ENCODE measurements at places on chromosomes 5 and 9.

DNA sequence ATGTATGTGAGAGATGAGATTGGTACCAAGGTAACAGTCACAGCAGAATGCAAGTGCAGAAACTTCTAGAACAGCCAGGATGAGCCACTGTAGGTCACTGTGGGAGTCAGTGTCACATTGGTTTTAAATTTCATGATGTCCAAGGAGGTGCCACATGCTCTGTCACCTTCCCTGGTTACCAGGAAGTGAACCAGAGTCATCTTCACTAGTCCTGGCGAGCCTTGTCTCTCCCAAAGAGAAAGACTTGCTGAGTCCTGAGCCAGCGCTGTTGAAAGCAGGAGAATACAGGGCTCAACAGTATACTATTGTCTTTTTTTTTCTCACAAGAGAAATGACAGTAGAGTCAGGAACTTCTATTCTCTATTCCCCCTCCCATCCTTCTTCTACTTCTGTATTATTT is 615.5 kb downstream of the RAB3C start:
- no peak for DNase-seq

DNA sequence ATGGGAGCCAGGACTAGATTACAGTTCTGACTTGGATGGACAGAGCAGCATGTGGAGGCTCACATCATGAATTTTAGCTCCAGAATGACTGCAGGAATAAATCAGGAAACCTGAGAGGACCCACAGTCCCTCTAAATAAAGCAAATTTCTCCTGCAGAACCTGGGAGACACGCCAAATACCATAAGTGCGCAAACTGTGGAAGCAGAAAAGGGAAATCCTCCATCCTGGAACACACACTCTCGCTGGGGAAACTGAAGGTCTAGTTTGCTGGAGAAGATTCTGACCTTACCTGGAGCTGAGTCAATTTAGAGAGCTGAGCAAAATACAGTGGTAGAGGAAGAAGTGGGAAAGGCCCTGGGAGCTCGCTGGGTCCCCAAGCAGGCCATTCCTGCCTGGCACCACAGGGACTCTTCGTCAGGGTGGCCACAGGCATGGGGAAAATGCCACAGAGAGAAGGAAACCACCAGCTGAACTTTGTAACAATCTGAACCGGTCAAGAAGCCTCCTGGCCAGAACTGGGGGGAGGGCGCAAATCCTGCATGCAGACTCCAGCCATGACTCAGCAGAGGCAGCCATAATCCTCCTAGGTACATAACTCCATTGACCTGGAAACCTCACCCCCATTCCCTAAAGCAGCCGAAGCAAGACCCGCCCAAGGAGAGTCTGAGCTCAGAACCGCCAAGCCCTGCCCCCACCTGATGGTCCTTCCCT is 390.9 kb downstream of the LRRC70 start:
- DNase-seq, result peak; percentile 7

DNA sequence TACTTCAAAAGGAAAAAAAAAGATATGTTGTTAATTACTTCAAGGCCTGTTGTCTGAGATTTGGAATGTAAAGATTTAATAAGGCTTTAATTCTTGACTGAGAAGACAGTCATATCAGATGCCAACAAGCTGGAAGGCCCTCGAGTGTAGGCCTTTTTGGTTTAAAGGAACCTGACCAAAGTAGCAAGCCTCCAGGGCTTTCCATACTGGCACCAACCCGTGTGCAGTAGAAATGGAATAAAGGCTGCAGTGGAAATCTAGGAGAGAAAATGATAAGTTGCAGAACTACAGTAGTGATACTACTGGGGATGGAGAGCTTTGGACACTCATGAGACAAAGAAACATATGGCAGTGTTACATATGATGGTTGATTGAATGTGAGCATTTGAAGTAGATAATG is 358.0 kb downstream of the TAF11L14 start:
- no peak for DNase-seq

GRCh38 chr9:120137186-120137840 is 442.7 kb downstream of the CDK5RAP2 start:
- no peak for DNase-seq

- no peak for DNase-seq
These were observed 140.9 kb downstream of the AOPEP start for GRCh38 chr9:94867281-94867841.

GRCh38 chr9:104279535-104280177 is 185.5 kb downstream of the SMC2 start:
- no peak for DNase-seq

- DNase-seq, result peak; percentile 74
These were observed 6.7 kb upstream of the MTMR12 start for GRCh38 chr5:32319392-32319791.

DNA sequence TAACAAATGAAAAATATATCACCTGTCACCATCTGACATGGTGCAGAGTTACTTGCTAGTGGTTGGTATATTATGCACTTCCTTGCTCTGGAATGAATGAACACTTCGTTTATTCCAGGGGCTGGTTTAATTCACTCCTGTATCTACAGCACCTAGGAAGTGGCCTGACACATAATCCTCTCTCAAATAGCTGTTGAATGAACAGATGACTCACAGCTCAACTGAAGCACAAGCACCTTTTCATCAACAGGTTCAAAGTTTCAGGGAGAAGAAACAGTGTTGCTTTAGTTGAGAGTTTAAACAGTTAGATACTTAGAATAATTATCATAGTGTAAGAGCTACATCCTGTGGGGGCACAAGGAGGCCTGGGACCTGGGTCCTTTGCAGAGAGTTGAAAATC is 135.0 kb upstream of the DAP start:
- no peak for DNase-seq

- no peak for DNase-seq
These were observed 209.8 kb downstream of the MCTP1 start for GRCh38 chr5:95075111-95075510.

- DNase-seq, result no peak
These were observed 189.8 kb upstream of the DAPK1 start for GRCh38 chr9:87307848-87308247.

DNA sequence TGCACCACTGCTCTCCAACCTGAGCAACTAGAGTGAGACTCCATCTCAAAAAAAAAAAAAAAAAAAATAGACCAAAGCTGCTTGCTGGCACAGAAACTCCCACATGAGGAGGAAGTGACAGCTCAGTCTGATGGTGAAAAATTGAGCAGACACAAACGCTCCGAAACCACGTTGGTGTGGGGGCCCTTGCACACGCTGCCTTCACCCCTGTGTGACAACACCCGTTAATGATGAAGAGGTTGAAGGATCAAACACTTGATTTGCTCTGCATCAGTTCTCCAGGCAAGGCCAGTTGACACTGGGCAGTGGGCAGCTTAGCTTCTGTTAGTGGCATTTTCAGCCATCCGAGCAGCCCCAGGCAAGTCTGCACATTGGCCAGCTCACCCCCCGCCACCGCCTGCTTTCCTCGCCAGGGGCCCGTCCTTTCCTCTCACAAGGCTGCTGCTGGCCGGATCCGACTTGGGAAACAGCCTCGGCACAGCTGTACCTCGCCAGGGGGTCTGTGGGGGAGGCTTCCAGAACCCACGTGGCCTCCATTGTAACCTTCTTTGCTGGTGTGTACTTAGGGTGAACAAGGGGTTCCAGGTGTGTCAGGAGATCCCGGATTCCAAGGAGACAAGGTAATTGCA is 79.8 kb downstream of the COL27A1 start:
- DNase-seq, result no peak

GRCh38 chr5:102107865-102108264 is 188.2 kb downstream of the SLCO4C1 start:
- no peak for DNase-seq

DNA sequence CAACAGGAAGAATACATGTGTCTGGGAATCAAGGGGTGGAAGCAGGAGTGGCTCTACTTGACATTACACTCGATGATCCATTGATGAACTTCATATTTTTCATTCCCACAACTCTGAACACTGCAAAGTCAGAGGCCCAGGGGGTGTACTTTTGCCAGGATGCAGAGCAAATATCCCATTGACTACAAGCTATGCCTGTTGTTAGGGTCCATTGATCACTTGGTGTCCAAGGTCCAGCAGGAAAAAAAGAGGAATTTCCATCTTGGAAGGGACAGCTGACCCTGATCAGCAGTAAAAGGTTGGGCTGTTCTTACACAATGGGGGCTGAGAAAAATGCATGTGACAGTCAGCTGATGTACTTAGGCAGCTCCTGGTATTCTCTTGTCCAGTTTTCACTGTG is 118.5 kb upstream of the MAP1B start:
- DNase-seq, result no peak

DNA sequence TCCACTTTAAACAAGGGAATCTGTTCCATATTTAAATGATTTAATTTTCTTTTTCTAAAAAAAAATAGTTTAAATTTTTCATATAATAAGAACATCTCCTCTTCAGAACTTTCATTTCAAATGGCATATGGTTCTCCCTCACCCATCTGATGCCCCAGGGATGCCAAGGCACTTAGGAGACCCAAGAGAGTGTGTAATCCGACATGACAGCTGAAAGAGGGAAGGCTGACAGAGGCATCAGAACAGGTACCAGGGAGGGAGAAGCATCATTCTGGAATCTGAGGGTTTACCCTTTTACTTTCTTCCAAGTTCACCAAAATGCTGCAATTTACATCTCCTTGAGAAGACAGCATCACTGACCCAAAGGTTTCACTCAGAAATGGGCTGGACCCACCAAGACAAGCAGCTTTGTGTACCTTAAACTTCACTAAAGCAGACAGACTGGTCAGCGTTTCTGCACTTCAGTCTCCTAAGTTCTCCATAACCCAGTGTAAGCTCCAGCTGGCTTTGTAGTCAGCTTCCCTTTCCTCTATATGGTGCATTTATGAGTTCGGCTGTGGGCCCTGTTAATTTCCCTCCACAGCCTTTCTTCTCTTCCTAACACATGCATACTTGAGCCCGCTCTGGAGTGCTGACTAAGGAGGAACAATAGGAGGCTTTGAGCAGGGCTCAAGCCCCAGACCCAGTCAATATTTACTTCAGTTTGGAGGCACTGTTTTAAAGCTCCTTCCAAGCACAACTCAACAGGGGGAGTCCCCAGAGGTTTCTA is 17.7 kb downstream of the EFNA5 start:
- DNase-seq, result no peak

DNA sequence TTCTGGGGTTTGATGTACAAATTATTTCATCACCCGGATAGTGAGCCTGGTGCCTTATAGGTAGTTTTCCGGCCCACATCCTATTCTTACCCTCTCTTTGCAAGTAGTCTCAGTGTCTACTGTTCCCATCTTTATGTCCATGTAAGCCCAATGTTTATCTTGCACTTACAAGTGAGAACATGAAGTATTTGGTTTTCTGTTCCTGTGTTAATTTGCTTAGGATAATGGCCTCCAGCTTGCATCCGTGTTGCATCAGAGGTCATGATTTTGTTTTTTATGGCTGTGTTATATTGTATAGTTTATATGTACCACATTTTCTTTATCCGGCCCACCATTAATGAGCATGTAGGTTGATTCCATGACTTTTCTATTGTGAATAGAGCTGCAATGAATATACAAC is 136.5 kb downstream of the PRR16 start:
- no peak for DNase-seq

DNA sequence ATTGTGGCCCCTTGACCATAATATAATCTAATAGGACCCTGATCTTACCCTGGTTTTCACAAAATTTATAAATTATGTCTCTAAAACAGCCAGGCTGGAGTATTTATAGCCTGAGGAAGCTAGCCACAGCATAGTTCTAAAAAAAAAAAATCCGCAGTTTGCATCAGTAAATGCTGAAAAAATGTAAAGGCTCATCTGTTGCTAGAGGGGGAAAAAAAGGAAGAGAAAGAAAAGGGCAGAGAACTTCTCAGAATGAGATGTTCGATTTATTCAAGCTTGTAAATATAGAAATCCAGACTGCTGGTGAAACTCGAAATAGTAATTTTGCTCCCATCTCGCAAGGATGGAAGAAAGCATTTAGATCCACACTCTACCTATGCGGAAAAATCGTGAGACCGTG is 467.5 kb downstream of the NTRK2 start:
- no peak for DNase-seq

GRCh38 chr9:94929369-94929756 is 202.9 kb downstream of the AOPEP start:
- DNase-seq, result no peak

DNA sequence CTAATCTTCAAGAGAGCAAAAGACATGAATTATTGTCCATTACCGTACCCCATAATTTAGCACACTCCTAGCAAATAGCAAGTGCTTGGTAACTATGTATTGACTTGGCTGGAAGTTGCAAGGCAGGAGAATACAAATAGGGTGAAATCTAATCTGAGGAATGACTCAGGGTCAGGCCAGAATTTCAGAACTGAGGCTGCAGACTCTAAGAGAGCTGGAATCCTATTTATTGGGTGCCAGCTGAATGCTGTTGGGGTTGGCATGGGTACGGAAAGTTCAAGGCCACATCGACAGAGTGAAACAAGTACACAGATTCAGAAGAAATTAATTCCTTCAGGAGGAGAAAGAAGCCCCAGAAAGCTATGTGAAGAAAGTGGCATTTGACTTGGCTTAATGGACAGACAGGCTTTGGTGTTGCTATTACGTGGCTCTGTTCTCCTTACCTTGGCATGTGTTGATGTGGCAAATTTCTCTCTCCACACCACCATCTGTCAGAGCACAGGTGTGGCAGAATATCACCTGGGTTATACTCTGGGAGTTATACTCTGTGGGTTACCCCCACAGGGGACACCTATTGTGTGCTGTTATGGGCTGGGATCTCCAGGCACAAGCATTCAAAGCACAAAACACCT is 20.9 kb upstream of the ASTN2 start:
- DNase-seq, result no peak

DNA sequence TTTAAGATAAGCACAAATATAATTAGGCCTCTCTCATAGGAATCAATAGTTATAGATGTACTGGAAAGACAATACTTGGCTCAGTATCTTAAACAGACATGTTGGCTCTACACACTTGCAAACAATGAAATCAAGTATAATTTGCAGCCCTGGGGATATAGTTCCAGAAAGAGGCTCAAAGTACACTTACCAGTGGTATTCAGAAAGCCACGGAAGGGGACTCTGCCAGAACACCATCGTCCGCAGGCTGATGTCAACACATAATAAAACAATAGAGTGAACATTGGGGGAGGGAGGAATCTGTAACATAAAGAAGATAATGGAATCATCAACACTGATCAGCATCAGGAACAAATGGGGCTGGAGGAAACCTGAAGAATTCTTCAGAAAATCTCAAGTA is 31.2 kb upstream of the EBF1 start:
- no peak for DNase-seq

DNA sequence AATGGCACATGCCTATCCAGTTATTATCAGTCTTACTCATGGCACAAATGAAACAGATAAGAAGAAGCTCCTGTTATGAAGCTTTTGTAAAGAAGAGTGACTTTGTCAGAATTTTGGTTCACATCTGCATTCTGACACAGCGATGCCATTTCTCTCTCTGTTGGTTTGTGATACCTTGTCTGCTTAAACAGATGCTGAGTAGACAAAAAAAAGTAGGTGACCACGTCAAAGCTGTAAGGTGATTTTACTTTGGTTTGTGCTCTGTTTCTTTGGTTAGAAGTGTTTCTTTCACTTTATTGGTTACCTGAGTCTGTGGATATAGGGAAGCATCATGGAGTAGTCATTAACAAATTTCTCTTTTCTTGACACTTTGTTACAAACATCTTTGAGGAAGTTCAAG is 422.3 kb upstream of the ADAMTSL1 start:
- no peak for DNase-seq

GRCh38 chr5:35987776-35988175 is 3.4 kb downstream of the UGT3A1 start:
- no peak for DNase-seq

GRCh38 chr5:177984584-177985206 is 11.3 kb downstream of the PROP1 start:
- DNase-seq, result no peak

- DNase-seq, result no peak
These were observed 44.6 kb upstream of the ADRB2 start for GRCh38 chr5:148781766-148782165.

- DNase-seq, result no peak
These were observed 183.2 kb downstream of the GNAQ start for GRCh38 chr9:77848404-77848803.

- DNase-seq, result no peak
These were observed 27.4 kb upstream of the GOLGA1 start for GRCh38 chr9:124968238-124968637.

Data from WERI-Rb-1 (cell line).